ENCODE measurements at places on chromosomes 5 and 9. TPM values are rescaled to one million over a fixed set of nuclear protein-coding genes. Genes with fewer than 3 reads are reported as not detected.
A peak's percentile ranks its signal among the peaks of the same experiment; 100 is the strongest.

GRXCR2 gene
- total RNA-seq, result not detected

SAXO1 gene
- 0.10 TPM for total RNA-seq

DNA sequence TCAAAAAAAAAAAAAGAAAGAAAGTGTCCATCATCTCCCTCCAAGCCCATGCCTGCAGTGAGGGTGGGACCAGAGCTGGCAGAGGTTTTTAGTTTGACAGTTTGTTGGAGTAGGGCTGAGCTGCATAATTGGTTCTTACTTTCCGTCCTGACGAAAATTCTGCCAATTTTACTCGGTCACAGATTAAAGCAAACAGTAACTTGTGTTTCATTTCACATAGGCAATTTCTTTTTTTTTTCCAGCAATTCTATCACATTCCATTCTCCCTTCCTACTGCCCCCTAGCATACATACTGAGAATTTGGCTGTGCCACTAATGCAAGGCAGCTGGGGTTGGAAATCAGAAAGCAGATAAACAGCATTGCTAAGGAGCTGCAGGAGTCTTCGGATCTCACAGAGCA, 132.4 kb downstream of the FRMD3 start:
- H3K27me3 ChIP-seq, result no peaks in the 10 kb centered on the region
- DNase-seq, result no peak
- no peaks in the 10 kb centered on the region for H3K4me1 ChIP-seq
- no peak overlapping the region for H3K27ac ChIP-seq
- no peak overlapping the region for H3K4me3 ChIP-seq

DNA sequence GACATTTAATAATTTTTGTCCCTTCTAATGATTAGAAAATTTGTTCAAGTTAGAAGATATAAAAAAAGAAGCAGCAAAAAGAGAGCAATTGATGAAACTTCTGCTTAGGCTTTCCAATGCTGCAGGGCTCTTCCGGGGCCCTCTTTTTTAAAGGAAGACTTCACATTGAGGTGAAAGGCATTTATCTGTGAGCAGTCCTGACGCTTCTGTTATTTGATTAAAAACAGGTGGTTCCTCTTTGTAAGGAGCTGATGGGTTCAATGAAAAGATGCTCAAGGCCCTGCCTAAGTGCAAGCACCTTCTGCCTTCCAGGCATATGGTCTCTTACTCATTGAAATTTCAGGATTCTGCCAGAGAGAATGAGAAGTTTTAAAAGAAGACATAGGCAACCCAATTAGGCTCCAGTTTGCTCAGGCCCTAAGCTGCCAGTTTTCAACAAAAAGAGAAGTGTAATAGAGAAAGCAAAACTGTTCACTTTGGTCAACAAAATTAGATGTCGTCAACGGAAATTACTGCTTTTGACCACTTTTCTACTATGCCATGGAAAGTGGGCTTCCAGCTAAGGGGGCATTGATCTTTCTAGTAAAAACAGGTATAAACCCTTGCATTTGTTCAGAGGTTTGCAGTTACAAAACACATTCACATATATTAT, 100.2 kb downstream of the INSYN2B start:
- no peaks in the 10 kb centered on the region for H3K27me3 ChIP-seq
- H3K27ac ChIP-seq, result no peak overlapping the region
- no peak overlapping the region for H3K4me3 ChIP-seq
- no peak for DNase-seq

DNA sequence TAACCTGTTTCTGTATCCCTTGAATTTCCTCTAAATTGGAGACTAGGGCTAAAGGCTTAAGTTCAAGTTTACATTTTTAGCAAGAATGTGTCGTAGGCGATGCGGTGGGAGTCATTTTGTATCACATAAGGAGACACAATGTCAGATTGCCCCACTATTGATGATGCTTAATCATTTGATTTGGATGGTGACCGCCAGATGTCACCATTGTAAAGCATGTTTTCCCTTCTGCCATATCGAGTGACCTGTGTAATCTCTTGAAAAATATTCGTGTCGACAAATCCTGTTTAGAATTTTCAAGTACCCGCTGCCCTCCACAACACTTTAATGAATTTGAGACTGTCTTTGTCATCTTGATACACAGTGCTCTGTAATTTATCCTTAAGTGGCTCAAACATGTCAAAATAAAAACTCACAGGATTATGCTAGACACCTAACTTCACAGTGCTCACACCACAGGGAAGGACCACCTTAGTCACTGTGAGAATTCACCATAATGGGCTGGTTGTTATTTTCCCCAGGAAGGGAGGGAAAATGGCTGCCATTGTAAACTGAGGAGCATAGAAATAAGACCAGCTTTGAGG, 34.5 kb upstream of the SLC46A2 start:
- H3K27ac ChIP-seq, result no peak overlapping the region
- peak; percentile 31 for DNase-seq
- H3K36me3 ChIP-seq, result no peaks in the 10 kb centered on the region
- H3K27me3 ChIP-seq, result peaks cover 25% of the 10 kb centered on the region
- no peak overlapping the region for H3K4me3 ChIP-seq

CER1 gene
- not detected for total RNA-seq

SLC36A2 gene
- not detected for total RNA-seq
